ENCODE measurements at places on chromosomes 1 and 21.

- DNase-seq: no peak
These were observed 1.6 kb downstream of the BCAR3 start for GRCh38 chr1:93680076-93680419.

DNA sequence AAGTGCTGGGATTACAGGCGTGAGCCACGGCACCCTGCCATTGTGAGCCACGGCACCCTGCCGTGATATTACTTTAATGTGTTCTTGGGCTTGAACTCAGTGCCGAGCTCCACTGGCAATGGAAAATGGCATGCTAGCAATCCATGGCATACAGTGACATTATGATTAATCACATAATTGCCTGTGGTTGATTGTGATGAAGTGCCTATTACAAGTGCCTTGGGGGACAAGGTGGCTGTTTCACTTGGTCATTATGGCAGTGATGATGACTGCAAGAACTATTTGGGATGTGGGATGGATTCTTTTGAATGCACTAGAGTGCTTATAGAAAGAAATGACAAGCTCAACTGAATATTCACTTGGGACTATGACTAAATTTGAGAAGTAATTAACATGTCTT lies 22.3 kb upstream of the HPCAL4 start:
- DNase-seq: no peak

DNA sequence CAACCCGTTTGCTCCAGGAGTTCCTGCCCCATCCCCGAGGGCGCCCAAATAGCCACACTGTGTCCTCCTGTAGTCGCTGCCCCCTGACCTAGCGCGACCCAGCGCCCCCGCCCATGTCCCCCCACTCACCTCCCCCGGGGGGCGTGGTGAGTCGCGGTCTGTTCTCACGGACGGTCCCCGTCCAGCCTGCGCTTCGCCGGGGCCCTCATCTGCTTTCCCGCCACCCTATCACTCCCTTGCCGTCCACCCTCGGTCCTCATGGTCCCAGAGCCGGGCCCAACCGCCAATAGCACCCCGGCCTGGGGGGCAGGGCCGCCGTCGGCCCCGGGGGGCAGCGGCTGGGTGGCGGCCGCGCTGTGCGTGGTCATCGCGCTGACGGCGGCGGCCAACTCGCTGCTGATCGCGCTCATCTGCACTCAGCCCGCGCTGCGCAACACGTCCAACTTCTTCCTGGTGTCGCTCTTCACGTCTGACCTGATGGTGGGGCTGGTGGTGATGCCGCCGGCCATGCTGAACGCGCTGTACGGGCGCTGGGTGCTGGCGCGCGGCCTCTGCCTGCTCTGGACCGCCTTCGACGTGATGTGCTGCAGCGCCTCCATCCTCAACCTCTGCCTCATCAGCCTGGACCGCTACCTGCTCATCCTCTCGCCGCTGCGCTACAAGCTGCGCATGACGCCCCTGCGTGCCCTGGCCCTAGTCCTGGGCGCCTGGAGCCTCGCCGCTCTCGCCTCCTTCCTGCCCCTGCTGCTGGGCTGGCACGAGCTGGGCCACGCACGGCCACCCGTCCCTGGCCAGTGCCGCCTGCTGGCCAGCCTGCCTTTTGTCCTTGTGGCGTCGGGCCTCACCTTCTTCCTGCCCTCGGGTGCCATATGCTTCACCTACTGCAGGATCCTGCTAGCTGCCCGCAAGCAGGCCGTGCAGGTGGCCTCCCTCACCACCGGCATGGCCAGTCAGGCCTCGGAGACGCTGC lies 1.1 kb downstream of the HTR6 start:
- no peak for DNase-seq

DNA sequence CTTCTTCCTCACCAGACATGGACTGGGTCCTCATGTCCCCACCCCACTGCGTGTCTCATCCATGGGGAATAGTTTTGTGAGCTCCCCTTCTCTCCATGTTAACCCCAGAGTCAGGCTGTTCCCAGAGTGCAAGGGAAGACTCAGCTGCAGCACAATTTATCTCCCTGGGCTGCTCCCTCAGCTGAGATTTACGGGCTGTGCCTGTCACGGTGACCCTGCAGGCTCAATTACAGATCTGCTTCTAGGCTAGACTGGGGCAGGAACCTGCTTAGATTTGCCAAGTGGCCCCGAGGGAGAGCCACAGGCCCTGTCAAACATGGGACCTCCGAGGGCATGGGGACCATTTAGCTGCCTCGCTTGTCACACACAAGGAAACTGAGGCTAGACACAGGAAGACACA lies 37.8 kb downstream of the CDCP2 start:
- no peak for DNase-seq

- DNase-seq: no peak
These were observed 102.1 kb downstream of the TYW3 start for GRCh38 chr1:74835051-74835450.

DNA sequence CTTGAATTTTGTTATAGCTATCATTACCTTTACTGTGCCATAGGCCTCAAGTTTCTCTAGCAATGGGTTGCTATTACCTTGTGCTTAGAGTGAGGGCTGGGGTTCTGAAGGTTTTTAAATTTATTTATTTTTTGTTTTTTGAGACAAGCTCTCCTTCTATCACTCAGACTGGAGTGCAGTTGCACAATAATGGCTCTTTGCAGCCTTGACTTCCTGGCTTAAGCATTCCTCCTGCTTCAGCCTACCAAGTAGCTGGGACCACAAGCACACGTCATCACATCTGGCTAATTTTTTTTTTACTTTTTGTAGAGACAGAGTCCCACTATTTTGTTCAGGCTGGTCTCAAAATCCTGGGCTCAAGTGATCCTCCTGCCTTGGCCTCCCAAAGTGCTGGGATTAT lies 41.5 kb downstream of the SNX27 start:
- no peak for DNase-seq

DNA sequence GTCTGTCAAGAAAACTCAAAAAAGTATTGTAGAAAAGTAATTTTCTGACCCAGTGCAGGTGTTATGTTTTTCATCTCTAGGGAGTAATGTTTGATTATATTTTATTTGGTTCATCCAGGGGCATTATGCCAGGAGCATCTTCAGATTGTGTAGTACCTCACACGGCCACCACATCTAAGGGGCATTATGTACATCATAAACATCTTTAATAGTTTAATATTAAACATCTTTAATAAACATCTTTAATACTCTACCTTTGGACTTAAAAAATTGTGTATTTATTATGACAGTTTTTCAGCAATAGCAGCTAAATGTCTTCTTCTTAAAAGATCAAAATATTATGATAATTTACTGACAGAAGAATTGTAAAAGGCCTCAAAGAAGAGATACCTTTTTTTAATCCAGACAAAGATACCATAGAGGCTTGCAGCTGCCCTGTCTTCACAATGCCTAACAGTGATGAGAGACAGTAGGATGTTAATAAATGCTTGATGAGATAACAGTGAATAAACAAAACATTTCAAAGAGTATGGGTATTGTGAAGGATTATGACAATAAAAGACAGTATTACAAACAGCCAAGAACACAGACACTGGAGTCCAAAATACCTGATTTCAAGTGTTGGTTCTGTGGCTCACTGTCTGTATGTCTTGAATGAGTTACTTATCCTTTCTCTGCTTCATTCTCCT lies 240.9 kb upstream of the ADGRL2 start:
- DNase-seq: no peak

GRCh38 chr1:168509875-168510791 lies 33.7 kb downstream of the XCL2 start:
- DNase-seq: no peak

GRCh38 chr21:37484535-37485474 lies 118.2 kb downstream of the DYRK1A start:
- DNase-seq: no peak

GRCh38 chr1:111399792-111400610 lies 27.5 kb downstream of the OVGP1 start:
- peak; percentile 7 for DNase-seq

DNA sequence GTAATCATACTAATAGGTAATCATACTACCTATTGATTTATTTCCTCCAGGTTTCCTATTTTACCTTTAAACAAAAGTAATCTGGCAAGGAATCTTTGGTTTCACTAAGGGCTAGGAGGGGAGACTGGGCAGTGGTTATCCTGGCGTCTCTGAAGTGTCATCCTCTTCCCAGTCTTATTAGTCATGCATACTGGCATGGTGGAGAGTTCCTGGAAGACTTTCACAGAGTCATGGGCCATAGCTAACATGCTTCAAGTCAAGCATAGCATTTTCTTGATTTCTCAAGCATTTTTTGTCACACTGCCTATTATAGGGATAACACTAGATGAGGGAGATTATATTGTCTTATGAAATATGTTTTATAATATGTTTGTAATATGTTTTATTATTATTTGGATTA lies 64.0 kb upstream of the ASB17 start:
- DNase-seq: no peak

Data from stimulated activated CD8-positive, alpha-beta memory T cell treated with anti-CD3 and anti-CD28 coated beads, Interleukin-7, amount 100 ng/mL, for 1 hour (primary cell).